Pancreas (tissue), 10 donors: ENCODE measurements at places on chromosomes 7 and 10. TPM values are rescaled to one million over a fixed set of nuclear protein-coding genes. Genes with fewer than 3 reads are reported as not detected.

- DNase-seq, result no peak
Observed at GRCh38 chr7:66198956-66199355, 6.2 kb upstream of the TPST1 start.

DNA sequence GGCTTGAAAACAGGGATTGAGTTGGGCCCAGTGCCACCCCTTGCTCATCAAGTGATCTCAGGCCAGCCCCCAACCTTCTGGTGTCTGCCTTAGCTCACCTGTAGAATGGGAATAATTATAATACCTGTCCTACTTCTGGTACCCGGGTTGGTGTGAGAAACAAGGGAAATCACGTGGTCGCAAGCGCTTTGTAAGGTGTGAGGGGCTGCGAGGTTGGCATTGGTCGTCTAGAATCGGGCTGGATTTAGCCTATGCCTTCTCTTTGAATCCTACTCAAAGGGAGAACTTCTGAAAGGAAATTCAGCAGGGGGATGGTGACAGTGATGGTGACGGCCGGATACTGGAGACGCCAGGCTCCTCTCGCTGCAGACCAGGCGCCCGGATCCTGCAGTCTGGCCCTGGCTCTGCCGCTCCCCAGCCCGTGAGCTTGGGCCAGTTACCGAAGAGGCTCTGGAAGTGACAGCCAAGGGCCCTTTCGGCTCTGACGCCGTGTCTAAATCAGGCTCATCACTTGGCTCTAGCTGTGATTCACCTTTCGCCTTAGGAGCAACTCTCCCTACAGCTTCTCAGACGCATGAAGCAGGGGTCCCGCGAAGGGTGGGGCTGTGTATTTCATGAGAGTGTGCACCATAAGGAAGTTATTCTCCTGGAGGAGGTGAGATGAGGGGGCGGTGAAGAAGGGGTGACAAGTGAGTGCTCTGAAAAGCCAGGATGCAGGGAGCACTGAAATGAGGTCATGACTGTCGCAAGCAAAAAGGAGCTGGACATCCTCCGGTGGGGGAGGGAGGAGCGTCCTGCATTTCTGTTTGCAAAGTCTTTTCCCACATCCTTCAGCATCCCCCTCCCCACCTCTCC lies 4.0 kb upstream of the CREB5 start:
- DNase-seq, result peak; percentile 53

Gene ZDHHC6
- total RNA-seq, result 8.0 TPM

Gene VGF
- total RNA-seq, result 7.9 TPM

GRCh38 chr7:137850972-137851945 lies 4.5 kb upstream of the DGKI start:
- no peak for DNase-seq

Gene GRID1
- total RNA-seq, result 1.0 TPM

DNA sequence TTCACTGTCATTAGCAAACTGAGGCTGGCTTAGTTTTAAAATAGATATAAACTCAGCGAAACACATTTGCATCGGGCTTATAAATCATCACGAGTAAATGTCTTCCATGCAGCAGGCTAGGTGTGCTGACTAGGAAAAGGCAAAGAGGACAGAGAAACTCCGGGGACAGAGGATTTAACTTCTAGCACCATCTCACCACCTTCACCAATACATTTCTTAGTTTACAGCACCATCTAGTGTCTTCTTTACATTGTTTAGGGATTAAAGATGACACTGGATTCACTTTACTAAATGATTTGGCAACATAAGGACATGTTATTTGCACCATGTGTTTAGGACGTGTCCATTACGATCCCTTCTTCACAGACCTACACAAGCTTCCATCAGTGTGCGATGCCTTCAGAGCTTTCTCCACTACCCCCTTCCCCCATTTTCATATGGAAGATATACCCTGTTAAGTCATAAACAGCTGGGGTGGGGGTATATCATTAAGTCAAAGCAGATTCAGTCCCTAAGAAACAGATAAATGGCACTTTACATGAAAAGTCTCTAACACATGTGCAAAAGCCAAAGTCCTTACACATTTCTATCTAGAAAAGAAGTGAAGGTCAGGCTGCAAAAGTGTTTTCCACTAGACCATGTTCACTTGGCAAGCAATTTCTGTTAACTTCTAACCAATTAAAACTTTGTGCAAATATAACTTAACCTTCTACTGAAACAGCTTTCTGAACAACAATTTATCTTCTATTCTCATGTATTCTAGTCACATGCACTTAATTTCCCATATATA lies 103.3 kb downstream of the GRB10 start:
- DNase-seq, result no peak

DNA sequence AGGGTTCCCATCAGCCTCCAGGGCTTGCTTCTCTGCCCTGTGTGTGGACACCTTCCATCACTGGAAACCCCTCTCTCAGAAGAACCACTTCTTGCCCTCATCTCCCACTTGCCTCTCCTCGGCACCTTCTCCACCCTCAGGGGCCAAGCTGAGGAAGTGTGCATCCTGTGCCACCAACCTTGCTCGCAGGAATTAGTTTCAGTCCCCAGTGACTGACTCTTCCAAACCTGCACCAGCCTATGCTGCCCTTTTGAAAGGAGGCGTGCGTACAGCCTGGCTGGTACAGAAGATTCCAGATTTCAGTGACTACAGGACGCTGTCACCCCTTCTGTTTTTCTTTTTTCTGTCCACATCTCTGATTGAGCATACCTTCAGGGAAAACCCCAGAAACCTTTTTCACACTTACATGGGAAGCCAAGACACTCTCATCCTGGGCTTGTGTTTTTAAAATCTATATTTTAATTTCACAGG lies 67.1 kb downstream of the IKZF1 start:
- no peak for DNase-seq

DNA sequence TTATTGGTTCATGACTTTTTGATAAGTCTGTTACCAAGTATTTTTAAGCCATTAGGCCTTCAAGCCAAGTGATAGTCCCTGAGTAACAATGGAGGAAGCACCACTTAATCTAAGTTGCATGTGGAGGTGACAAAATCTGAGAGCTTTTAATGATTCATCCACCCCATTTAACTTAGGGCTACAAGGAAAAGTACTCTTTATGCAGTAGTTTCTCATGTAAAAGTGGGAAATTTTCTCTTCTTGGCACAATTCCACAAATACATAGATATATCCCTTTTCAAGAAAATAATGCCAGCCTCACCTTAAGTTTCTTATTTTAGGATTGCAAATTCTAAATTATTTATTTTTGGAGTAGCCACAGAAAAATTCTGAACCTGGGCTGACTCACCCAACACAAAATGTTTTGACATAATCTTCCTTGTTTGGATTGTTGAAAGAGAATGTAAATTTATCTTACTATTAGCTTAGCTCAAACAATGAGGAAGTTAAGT lies 85.7 kb downstream of the SUGCT start:
- no peak for DNase-seq

- DNase-seq, result no peak
Observed at GRCh38 chr7:105084581-105084980, 70.6 kb downstream of the KMT2E start.

Gene TCAF2
- 0.88 TPM for total RNA-seq

Gene ITIH5
- total RNA-seq, result 9.9 TPM

DNA sequence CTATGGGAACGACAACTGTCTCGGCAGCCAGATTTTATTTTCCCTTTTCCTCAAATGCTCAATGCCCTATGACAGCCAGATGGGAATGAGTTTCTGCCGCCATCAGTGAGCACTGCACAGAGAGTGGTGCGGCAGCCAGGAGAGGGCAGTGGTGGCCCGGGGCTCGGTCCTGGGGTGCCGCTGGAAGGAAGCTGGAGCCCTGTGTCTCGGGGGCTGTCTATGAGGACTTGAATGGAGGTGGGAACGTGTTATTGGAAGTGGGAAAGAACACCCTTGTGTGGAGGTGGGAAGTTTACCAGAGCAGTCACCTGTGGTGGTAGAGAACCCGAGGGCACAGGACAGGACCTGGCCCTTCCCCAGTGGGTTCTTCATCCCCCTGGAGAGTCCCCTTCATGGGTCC lies 35.8 kb downstream of the JAKMIP3 start:
- DNase-seq, result no peak

GRCh38 chr10:36676756-36677430 lies 448.5 kb upstream of the ANKRD30A start:
- no peak for DNase-seq

DNA sequence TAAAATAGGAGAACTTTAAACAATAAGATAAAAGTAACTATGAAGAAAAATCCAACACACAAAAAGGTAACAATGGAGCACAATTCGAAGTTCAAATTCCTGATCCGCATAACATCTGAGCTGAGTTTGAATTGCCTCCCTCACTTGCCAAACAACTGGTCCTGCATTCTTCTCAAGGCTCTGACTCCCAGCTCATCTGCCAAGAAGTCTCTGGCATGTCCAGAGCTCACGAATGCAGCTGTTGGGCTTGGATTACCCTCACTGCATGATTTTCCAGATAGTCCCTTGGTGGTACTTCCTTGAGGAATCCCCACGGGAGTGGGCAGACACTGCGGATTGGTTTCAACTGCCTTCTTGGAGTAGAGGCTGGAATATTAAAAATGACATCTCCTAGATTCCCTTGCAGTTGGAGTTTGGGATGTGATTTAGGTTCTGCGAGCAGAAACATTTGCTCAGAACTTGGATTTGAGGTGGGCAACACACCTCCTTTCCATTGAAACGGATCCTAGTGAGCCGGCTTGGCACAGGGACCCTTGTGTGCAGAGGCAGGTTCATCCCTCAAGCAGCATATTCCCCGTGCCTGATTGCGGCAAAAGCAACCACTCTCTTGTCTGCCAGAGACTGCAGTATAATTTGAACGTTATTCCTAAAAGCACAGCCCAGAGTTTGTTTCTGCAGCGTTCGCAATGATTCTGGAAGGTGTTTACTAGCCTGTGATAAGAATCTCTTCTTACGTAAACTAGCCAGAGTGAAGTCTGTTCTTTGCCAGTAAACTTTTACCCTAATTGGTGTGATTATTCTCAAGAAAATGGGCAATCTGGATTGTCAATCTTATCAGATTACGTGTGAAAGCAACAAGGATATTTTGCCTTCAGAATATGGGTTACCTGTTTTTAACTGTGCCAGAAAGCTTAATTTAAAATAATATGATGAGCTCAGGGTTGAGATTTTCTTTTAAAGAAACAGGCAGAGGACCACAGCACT lies 23.4 kb upstream of the PRKCQ start:
- DNase-seq, result no peak

Gene HMX3
- not detected for total RNA-seq

DNA sequence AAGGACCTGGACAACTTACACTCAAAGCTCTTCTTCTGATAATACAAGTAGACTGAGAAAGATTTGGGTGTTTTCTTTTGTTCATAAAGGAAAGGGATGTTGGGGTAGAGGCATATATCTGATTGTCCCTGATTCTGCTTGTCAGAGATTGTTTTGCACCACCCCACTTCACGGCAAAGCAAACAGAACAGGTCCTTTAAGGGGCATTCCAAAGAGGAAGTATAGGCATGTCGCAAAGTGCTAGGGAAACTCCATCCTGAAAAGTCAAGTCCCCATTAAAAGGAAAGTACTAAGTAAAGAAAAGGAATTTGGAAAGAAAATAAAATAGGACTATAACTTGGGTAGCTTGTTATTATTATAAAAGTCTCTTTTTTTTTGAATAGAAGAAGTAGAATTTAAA lies 233.0 kb downstream of the DNAJB9 start:
- no peak for DNase-seq

Gene TMEM139
- 7.5 TPM for total RNA-seq

DNA sequence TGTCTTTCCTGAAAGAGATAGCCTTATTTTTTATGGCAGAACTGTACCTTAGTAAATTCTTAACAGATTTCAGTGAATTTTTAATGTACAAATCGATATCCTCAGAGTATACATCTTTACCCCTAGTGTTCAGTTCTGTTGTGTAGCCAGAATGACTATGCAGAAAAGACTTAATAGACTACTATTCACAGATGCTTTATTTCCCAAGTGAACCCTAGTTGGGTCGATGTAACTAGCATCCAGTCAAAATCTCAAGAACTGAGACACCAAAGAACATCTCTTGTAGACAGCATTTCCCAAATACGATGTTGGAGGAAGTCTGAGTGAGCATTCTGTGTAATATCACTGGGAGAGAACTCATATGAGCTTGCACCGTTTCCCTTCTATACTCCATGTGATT lies 1.5 kb downstream of the AKR1C3 start:
- DNase-seq, result no peak

- peak; percentile 46 for DNase-seq
Observed at GRCh38 chr7:28298870-28299518, 113.3 kb upstream of the CREB5 start.

Gene AKR1C2
- 3.2 TPM for total RNA-seq

Gene TMEM196
- 0.28 TPM for total RNA-seq

GRCh38 chr10:31215052-31215451 lies 104.0 kb upstream of the ZEB1 start:
- no peak for DNase-seq

GRCh38 chr7:94579470-94579869 lies 69.9 kb downstream of the CASD1 start:
- no peak for DNase-seq

DNA sequence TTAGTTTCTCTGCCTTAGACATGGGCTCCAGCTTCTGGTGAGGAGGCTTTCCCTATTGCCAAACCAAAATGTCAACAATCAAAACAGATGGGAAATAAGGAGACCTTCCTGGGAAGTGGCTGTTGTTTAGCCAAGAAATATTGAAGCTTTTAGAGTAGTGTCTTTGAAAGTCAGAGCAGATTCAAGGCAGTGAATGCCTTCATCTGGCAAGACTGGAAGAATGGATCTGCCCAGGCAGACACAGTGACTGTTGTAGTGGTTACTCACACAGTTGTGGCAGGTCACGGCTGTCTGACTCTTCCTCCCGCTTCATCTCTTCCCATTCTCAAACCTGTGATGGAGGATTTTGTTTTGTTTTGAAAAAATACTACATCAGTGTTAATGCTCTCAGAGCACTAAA lies 154.1 kb upstream of the ADO start:
- no peak for DNase-seq

Gene ATOH7
- total RNA-seq, result 0.14 TPM

Gene CYP2W1
- 0.35 TPM for total RNA-seq

Gene CTNNA3
- total RNA-seq, result 0.15 TPM

GRCh38 chr10:124993736-124994451 lies 52.0 kb downstream of the ZRANB1 start:
- no peak for DNase-seq

Gene UMAD1
- total RNA-seq, result 18.1 TPM

GRCh38 chr7:132113536-132114371 lies 462.5 kb downstream of the PLXNA4 start:
- no peak for DNase-seq

DNA sequence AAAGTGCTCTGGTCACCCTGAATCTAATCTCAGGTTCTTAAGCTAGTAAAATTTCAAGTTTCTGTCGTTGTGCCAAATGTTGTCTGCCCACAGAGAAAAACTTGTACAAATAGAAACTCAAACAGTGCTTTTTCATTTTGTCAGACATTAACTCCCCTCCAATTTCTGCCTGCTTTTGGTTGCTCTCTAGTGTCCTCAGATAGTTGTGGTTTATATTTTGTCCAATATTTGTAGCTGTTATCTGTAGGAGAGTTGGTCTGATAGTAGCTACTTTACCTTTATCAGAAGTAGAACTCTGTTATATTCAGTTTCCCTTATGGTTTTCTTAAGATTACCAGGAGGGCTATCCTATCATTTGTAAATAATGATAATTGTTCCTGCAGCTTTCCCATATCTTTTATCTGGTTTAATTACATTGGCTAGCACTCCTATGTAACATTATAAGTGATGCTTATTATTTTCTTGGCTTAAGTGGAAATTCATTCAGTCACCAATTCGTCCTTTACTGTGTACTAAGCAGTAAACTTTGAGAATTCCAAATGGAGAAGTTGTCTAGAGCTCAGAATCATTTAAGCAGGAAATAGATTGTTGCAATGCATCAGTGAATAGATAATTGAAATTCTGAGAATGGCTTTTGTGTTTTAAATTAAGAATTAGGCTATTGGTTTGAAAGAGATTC lies 91.0 kb downstream of the ANKIB1 start:
- DNase-seq, result no peak
